ENCODE measurements at places on chromosomes 16 and 17.

- no peak for DNase-seq
These were observed 10.7 kb downstream of the GALNS start for GRCh38 chr16:88846088-88846487.

DNA sequence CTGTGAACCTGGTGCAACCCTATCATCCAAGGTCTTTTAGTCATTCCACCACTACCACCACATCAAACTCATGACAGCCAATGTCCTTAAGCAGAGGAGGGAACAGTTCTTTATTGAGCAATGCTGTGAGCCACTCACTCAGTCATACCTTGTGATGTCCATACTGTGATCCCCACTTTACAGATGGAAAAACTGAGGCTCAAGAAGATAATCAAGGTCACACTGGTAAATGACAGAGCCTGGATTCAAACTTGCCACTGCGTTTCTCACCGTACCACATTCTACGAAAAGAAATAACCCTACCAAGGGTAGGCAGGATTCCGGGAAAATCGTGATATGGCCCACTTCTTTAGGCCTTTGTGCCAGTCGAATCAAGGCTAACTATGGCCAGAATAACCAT lies 172.6 kb downstream of the CCT6B start:
- no peak for DNase-seq

DNA sequence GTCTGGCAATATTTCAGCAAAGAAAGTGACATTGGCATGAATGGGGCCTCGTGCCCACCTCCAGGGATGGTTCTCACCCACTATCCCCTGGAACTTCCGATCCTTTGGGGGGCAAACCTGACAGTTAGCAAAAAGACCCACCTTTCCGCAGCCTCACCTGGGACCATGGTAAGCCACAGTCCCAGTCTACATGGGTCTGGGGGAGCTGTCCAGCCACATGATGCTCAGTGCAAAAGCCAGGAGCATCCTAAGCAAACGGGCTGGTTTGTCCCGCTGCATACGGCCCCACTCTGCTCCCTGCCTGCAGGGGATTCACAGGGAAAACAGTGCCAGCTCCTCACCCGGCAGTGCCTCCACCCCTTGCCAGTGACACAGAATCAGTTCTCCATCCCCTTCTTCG lies 19.3 kb downstream of the AIPL1 start:
- DNase-seq = no peak

DNA sequence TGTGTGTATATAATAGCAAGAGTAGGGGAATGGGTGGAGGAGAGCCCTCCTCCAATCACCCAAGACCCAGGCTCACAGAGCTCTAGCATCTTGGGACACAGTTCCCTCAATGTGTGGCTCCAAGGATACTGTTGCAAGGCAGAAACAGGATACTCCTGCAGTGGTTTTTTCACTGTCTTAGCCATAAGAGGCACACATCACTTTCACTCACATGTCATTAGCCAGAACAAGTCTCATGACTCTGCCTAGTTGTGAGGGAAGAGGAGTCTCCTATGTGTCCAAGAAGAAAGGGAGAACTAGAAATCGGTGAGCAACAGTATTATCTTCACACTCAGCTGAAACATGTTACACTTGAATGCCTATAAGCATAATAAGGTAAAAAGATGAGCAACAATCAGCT lies 11.1 kb upstream of the NUDT7 start:
- DNase-seq = no peak

DNA sequence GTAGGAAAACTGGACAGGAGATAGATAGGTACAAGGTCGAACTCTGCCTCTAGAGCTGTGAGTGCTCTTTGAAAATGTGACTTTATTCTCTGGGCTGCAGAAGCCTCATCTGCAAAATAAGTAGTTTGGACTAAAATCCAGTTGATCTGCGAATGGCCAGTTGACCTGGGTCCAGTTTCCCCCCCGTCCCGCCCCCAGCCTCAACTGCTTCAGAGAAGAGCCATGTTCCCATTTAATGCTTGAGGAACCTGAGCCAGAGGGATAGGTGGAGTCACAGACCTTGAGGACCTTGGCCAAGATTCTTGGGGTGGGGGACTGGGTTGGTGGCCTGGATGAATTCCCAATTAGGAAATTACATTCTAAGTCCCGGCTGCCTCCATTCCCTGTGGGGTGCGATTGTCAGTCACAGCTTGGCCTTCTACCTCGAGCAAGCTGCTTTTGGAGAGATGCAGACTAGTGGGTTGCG lies 14.1 kb downstream of the TBX2 start:
- no peak for DNase-seq

GRCh38 chr16:27102701-27103575 lies 36.2 kb downstream of the C16orf82 start:
- DNase-seq = no peak

GRCh38 chr16:14641926-14642325 lies 9.2 kb downstream of the BFAR start:
- no peak for DNase-seq

- no peak for DNase-seq
These were observed 16.6 kb upstream of the CBX8 start for GRCh38 chr17:79813297-79814126.

- DNase-seq = no peak
These were observed 486.4 kb upstream of the SOX9 start for GRCh38 chr17:71634376-71634775.

DNA sequence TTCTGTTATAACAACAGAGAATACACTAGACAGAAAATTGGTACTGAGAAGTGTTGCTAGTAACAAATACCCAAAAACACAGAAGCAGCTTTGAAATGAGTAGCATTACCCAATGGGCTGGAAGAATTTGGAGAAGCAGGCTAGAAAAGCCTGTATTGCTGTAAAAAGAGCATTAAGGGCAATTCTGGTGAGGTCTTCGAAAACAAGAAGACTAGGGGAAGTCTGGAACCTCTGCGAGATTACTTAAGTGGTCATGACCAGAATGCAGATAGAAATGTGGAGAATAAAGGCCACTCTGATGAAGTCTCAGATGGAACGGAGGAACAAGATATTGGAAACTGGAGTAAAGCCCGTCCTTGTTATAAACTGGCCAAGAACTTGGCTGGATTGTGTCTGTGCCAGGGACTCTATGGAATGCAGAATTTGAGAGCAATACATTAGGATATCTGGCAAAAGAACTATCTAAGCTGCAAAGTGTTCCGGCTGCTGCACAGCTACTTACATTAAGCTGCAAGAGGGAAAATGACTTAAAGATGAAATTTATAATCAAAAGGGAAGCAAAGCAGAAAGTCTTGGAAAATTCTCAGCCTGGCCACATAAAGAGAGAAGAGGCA lies 44.9 kb upstream of the PEMT start:
- no peak for DNase-seq

DNA sequence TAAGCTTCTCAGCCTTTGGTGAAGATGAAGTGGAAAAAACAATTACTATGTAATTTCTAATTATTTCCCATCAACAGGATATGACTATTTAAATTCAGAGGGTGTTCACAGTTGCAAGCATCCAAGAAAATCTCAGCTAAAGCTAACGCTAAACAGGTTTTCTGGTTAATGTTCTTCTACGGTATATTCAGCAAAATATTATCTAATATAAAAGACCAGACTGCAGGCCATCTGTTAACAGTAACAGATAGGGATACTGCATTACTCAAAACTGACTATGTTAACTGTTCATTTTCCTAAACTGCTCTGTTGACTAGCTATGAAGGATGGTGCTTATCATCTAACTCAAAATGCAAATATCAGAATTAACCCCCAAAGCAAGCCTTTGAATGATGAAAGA lies 32.8 kb downstream of the GLG1 start:
- DNase-seq = no peak
